ENCODE measurements at places on chromosomes 11 and 22.

DNA sequence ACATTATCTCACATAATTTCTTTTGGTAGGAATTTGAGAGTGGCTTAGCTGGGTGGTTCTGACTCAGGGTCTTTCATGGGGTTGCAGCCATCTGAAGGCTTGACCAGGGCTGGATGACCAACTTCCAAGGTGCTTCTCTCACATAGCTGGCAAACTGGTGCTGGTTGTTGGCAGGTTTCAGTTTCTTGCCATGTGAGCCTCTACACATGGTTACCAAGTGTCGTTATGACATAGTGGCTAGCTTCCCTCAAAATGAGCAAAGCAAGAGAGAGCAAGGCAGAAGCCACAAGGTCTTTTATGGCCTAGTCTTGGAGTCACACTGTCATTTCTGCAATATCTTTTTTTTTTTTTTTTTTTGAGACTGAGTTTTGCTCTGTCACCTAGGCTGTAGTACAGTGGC lies 4.2 kb upstream of the TFIP11 start:
- DNase-seq, result no peak

- peak; percentile 13 for DNase-seq
These were observed 106.4 kb upstream of the ANO1 start for GRCh38 chr11:69971741-69972140.

- peak; percentile 1 for DNase-seq
These were observed 42.9 kb downstream of the IGF2 start for GRCh38 chr11:2096011-2096918.

- no peak for DNase-seq
These were observed 29.7 kb upstream of the GNB1L start for GRCh38 chr22:19884161-19884953.

GRCh38 chr11:69584160-69584559 lies 56.8 kb upstream of the CCND1 start:
- no peak for DNase-seq

GRCh38 chr11:33575311-33575710 lies 125.3 kb downstream of the C11orf91 start:
- no peak for DNase-seq

DNA sequence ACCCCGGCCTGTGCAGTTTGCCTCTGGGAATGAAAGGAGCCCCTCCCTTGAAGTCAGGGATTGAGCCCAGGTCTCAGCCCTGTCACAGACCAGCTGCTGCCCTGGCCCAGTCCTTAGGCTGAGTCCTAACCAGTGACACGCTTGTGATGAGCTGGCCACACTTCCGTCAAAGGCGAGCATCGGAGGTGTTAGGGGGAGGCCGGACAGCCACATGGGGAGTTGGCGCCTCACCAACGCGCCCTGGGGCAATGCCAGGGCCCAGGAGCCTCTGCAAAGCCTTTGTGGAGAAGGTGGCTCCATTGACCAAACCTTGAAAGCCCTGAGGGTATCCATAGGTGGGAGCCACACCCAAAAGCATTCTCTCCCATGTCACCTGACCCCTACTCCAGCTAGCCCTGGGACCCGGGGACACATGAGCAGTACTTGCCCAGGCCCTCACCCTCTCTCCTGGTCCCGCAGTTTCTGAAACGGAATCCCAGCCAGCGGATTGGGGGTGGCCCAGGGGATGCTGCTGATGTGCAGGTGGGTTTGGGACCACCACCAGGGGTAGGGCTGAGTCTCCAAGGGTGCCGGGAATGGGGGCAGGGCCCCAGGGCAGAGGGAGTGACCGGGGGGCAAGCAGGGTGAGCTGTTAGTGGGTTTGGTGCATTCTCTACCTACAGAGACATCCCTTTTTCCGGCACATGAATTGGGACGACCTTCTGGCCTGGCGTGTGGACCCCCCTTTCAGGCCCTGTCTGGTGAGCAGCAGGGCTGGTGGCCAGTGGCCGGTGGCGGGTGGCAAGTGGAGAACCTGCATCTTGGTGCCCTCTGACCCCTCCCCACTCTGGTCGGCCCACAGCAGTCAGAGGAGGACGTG lies 3.7 kb downstream of the PTPRCAP start:
- DNase-seq, result no peak

DNA sequence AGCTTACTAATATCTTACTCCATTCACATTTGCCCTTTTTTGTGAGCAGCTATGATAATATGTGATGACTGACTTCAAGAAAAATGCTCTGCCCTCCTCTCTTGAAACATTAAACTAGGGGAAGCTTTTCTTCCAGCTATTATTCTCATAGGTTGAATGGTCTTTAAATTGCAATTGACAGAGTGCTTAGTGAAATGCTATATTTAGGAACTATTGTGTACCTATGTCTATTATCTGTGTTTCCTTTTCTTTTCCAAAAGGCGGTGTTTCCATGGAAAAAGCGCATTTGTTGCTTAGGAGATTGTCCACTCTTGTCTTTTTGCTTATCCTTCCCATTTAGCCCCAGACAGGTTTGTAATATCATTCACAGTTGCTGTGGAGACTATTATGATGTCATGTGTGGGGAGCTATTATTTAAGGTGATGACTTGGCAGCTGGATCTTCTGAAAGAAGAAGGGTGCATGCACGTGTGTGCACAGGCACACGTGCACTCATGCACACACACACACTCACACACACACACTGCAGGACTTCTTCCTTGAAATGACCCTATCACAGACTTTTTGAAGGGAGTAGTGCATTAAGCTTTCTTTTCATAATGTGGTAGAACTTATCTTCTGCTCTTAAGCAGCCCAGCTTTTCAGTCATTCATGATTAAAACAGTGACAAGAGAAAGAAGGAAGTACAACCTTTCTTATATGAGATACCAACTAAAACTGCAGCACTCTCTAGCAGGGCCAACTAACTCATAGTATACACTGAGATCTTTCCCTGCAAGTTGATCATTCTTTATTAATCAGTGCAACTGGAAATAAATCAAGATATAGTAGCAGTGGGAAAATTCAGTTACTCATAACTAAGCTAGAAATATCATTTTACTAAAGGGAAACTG lies 340.8 kb upstream of the MTNR1B start:
- no peak for DNase-seq

- DNase-seq, result no peak
These were observed 605.6 kb downstream of the SOX6 start for GRCh38 chr11:15750535-15751308.

- no peak for DNase-seq
These were observed 73.3 kb downstream of the FAM76B start for GRCh38 chr11:95716266-95716665.

DNA sequence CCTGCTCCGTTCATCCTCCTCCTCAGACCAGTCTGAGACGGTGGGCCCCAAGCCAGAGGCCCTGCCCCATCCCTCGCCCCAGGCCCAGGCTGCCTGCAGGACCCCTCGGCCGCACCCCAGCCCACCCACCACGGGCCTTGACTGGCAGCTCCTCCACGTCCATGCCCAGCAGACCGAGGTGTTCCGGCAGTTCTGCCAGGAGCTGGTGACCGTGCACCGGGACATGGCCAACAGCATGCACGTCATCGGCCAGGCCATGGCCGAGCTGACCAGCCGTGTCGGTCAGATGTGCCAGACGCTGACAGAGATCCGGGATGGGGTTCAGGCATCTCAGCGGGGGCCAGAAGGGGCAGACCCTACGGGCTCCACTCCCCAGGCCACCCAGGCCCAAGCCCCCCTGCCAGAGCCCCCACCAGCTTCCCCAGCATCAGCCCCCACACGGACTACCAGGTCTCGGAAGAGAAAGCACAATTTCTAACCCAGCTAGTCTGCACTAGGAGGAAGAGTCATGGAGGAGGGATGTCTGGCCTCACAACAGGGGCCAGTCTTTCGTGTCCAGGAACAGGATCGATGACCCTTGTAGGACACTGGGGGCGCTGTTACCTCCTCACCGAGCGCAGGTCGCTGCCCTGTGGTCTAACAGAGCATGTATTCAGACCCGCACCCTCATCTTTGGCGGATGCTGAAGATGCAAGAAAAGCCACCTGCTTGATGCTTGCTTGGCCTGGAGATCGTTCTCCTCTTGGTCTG lies 66.3 kb downstream of the PRDM11 start:
- no peak for DNase-seq

- no peak for DNase-seq
These were observed 29.3 kb downstream of the RTN3 start for GRCh38 chr11:63710476-63711217.

DNA sequence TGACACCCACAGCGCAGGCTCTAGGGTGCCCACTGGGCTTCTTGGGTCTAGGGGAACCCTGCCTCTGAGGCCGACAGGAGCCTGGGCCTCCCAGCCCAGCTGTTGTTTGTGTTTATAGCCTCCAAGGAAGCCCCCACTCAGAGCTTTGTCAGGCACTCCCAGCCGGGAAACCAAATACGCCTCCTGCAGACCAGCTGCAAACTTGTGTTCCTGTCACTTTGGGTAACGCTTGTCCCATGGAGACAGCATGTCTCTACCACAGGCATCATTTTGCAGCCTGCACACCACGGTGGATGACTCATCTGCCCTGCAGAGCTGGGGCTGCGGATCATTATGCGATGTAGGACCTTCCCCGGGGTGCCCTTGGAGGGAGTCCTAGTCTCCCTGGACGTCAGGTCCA lies 40.6 kb upstream of the CRYBB3 start:
- no peak for DNase-seq

GRCh38 chr11:77087723-77088225 lies 14.9 kb upstream of the OMP start:
- DNase-seq, result no peak

DNA sequence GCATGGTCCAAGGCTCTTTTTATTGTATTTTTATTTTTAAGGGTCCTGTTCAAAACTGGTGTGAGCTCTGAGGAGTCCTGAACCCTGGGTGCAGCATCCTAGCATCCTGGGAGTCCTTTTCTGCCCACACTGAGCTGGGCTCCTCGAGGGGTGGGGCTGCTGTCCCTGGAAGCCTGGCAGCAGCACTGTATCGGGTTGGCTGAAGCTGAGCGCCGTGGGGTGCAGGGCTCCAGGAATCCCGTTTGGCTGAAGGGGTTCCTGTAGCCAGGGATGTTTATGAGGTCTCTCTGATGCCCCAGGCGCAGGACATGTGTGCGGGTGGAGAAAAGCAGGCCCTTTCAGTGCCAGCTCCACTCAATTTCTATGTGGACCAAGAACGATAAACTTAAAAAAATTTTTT lies 95.4 kb downstream of the MPPED1 start:
- no peak for DNase-seq

DNA sequence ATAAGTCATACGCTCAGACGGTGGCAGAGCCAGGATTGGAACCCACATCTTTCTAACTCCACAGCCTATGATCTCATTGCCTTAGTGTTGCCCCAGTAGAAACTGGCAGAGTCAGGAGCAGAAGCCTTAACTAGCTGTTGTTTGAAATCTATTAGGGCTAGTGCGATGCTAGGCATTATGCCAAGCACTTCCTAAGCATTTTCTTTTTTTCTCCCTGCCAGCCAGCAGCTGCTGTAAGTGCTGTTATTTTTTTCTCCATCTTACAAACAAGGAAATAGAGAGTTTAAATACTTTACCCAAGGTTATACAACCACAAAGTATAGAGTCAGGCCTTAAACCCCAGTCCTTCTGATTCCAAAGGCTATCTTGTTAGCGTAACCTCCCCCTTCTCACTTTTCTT lies 161.0 kb upstream of the SORL1-AS1 start:
- DNase-seq, result no peak

GRCh38 chr11:70278994-70279393 lies 8.5 kb downstream of the PPFIA1 start:
- no peak for DNase-seq

GRCh38 chr22:17966403-17966717 lies 58.0 kb downstream of the MICAL3 start:
- DNase-seq, result no peak

GRCh38 chr11:122040464-122040863 lies 75.6 kb downstream of the BLID start:
- DNase-seq, result no peak

DNA sequence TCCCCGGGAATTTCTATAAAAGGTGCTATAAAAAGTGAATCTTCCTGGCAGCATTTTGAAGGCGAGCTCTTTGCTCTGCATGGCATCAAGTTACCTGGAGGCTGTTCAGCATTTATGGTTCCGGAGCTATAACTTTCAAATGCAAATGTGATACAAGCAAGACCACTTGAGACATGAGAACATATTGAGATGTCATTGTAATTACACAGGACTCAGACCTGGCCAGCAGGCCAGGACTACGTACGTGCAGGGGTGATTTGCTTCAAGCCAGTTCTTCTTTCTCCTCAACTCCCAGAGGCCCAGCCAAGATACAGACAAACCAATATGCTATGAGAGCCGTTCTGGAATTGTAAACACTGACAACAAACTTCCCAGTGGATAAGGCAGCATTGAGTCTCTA lies 227.4 kb upstream of the FAT3 start:
- DNase-seq, result no peak

- DNase-seq, result no peak
These were observed 773.4 kb upstream of the RAG2 start for GRCh38 chr11:37371346-37371970.

GRCh38 chr22:31768422-31769059 lies 14.7 kb downstream of the DEPDC5 start:
- no peak for DNase-seq

GRCh38 chr22:44748524-44748923 lies 3.9 kb upstream of the ARHGAP8 start:
- no peak for DNase-seq

- DNase-seq, result no peak
These were observed 12.8 kb upstream of the SCGB1A1 start for GRCh38 chr11:62406034-62406433.
